ENCODE measurements at places on chromosomes 2 and 18.

GRCh38 chr2:53452957-53453748 is 314.5 kb upstream of the CHAC2 start:
- DNase-seq = no peak

- no peak for DNase-seq
Observed at GRCh38 chr2:220785178-220785577, 786.9 kb downstream of the EPHA4 start.

GRCh38 chr18:39007031-39007902 is 1441.7 kb upstream of the CELF4 start:
- DNase-seq = no peak

GRCh38 chr2:3575534-3576262 is 638 bp downstream of the RPS7 start:
- no peak for DNase-seq

DNA sequence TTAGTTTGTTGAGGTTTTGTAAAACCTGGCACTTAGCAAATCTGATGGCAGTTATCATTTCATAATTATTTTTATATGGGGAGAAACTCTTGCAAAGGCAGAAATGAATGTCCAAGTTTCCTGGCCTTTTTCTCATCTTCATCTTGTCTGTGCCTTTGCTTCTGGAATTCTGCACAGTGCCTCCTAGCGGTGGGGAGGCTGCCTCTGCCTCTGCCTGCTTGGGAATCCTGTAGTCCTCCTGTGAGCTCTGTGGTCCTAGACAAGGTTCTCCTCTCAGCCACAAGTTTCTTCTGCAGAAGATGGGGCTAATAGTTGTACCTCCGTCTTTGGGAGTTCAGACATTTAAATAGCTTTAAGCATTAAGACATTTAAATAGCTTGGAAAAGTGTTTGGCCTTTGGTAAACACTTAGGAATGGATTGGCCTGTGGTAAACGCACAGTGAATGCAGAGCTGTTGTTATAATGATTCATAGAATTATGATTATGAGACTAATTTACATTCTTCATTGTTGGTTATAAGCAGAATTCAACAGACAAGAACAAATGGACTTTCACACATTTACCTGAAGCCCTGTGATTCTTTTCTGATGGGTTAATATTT is 101.2 kb downstream of the ZNF236 start:
- peak; percentile 28 for DNase-seq

GRCh38 chr2:26461601-26462023 is 16.3 kb downstream of the OTOF start:
- no peak for DNase-seq

DNA sequence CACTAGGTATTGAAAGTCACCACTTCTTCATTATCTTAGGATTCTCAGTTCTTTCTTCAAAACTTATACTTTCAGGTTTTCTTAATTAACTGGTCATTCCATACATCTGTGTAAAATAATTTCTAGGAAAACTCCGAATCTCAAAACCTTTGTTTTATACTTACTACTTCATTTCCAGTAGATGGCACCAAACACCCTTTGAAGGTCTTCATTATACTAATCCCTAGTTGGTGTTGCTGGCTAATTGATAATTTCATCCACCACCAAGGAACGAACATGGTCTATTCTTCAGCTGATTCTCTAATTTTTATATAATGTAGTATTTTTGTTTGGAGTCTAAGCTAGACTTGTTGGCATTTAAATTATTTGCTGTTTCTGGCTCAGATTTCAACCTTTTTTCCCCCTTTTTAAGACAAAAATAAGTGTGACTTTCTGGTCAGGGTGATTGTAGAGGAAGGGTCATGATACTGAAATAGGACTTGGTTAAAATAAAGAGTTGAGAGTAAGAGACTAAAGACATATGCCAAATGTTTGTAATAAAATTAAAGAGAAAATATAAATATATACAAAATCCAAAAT is 2.8 kb upstream of the MXD1 start:
- peak; percentile 56 for DNase-seq

GRCh38 chr2:207078186-207078798 is 87.5 kb downstream of the KLF7 start:
- no peak for DNase-seq

DNA sequence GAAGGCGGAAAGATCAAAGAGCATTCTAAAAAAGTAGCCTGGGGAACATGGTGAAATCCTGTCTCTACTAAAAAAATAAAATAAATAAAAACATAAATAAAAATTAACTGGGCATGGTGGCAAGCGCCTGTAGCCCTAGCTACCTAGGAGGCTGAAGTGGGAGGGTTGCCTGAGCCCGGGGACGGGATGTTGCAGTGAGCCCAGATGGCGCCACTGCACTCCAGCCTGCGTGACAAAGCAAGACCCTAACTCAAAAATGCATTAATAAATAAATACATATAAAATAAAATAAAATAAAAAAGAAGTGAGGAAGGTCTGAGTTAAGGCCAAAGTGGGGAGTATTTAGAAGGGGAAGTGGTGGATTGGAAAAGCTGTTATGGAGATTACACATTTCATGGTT is 1.3 kb upstream of the PSMD14 start:
- DNase-seq = no peak

- DNase-seq = no peak
Observed at GRCh38 chr2:226467221-226467620, 332.4 kb downstream of the IRS1 start.

DNA sequence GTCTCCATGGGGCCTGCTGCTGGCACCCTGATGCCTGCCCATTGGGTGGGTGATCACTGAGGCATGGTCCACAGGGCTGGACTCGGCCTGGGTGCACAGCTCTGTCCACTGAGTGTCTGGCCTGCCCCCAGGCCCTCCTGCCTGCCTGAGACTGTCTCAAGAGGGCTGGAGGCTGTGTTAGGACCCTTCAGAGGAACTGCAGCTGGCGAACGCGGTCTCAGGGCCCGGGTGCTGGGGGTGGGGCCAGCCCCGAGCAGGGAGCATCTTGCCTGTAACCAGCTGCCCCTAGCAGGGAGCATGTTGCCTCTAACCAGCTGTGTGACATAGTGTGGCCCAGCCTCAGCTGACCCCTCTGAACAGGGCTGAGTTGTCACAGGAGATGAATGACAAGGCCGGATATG is 50.0 kb downstream of the TWIST2 start:
- no peak for DNase-seq

DNA sequence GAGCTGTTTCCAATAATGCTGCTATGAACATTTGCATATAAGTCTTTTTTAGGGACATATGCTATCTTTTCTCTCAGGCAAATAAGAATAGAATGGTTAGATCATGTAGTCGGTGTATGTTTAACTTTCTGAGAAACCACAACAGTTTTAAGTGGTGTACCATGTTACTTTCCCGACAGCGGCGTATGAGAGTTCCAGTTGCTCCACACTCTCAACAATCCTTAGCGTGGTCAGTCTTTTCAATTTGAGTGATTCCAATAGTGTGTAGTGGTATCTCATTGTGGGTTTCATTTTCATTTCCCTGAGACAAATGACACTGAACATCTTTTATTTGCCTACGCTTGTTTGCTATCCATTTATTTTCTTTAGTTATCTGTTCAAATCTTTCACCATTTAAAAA is 149.5 kb downstream of the ACOXL start:
- no peak for DNase-seq

DNA sequence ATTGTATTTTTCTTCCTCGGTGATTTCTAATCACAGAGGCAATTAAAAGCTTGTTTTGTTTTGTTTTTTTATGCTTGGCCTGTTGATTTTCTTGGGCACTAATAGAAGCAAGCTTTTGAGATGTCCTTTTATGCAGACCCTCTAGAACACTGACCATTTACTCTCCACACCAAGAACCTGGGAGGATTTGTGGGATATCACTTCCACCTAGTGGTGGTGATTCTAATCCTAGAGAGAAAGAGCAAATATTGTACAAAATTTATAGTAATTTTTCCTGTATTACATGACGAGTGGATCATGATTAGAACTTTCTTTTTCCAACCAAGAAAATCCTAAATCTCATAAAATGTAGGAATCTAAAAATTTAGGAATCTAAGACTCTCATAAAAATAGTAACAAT is 23.4 kb downstream of the NEMP2 start:
- no peak for DNase-seq

- no peak for DNase-seq
Observed at GRCh38 chr18:33446604-33447003, 6.1 kb upstream of the CCDC178 start.

DNA sequence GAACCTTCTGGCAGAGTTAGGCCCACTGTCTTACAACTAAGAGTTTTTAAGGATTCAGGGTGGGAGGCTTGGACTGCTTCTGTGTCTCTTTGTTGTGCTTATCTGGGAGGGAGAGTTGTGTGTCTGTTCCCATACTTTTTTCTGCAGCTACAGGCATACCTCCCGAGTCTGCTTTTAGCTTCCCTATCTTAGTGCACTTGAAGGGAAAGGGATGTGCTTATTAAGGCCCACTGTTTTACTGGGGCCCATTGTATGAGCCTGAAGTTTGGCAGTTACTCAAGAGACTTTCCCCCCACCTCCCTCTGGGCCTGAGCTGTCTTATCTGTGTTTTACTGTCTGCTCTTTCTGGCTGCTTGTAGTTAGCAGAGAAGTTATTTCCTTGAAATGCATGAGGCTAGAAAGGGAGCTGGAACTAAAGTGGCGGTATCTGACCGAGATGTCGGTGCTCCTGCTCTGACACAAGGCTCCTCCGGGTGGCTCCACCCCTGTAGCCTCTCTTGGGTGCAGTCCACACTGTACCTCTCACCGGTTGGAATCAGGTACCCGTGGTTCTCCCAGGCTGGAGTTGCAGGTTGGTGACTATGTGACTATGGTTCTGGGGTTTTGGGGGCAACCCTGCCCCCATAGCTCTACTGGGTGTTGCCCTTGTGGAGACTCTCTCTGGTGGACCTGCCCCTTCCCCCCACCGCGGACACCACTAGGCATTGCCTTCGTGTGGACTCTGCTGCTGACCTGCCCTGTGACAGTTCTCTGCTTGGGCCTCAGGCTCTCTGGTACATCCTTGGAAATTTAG is 12.9 kb downstream of the UBR3 start:
- DNase-seq = no peak

- DNase-seq = no peak
Observed at GRCh38 chr2:54406031-54406430, 50.1 kb upstream of the SPTBN1 start.

- no peak for DNase-seq
Observed at GRCh38 chr2:46574457-46575355, 95.3 kb downstream of the TMEM247 start.

DNA sequence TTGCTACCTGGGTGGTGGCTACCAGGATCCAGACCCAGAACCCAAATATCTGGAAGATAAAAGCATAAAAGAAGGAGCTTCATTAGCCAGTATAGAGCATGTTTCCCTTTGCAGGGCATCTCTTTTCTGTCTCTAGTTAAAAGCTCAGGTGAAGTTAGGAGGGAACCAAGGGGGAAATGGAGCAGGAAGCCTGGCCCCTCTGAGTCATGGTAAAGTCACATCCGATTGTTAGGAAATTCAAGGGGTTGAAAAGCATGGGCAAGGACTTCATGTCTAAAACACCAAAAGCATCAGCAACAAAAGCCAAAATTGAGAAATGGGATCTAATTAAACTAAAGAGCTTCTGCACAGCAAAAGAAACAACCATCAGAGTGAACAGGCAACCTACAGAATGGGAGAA is 126.9 kb downstream of the RPIA start:
- DNase-seq = no peak

- no peak for DNase-seq
Observed at GRCh38 chr18:74142252-74142651, 5.4 kb downstream of the FBXO15 start.

GRCh38 chr2:168501466-168502065 is 45.5 kb downstream of the CERS6 start:
- DNase-seq = no peak

- DNase-seq = no peak
Observed at GRCh38 chr2:233846387-233847247, 7.7 kb downstream of the HJURP start.

DNA sequence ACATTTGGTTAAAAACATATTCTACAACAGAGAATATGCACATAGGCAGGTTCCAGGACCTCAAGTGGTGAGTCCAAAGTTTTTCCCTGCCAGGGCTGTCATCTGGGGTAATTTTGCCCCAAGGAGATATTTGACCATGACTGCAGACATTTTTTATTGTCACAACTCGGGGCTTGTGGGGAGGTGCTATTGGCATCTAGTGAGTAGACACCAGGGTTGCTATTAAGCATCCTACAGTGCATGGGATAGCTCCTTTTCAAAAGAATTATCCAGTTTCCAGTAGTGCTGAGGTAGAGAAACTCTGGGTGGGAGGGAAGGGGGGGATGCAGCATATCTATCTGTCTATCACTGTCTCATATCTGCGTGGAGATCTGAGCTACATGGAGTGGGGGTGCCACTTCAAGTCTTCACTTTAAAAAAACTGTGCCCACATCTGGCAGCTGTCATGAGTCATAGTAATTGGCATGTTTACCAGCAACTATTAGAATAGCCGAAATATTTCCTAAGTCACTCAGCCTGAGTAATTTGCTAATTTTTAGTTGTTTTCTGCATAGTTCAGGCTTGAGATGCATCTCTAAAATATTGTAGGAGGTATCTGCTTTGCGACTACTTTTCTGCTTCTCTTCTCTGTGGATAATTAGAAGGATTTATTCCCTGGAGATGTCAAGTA is 254.0 kb upstream of the RBMS1 start:
- DNase-seq = no peak

DNA sequence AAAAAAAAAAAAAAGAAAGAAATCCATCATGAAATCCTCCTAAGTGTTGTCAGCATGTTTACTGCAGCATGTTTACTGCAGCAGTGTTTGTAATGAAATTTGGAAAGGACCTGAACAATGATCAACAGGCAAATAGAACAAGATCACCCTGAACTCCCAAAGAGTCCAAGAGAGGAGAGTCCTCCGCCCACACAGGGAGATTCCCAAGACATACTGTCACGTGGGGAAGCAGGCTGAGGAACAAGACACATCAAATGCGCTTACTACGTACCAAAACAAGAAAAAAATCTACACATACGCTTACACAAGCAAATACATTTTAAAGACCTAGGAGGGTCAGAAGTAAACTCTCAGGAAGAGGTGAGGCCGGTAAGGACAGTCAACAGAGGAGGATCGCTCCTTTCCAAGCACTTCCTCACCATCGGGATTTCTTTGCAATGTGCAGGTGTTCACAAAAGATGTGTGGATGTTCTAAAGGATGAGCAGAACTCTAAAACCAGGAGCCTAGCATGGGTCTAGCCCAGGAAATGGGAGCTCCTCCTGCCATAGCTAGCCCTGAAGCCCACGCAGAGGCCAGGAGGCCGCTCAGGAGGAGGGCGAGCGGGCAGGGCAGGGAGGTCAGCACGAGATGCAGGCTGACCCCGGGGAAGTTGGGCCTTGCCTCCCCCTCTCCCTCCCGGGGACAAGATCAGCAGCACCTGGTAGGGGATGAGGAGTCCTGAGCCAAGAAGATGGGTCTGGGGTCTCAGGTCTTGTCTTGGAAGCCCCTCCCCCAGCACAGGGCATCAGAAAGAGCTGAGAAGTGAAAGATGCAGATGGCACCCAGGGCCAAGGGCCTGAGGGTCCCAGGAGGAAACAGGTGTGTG is 66.4 kb downstream of the ZNF516 start:
- DNase-seq = no peak

- no peak for DNase-seq
Observed at GRCh38 chr2:239440511-239440959, 39.7 kb upstream of the HDAC4 start.

DNA sequence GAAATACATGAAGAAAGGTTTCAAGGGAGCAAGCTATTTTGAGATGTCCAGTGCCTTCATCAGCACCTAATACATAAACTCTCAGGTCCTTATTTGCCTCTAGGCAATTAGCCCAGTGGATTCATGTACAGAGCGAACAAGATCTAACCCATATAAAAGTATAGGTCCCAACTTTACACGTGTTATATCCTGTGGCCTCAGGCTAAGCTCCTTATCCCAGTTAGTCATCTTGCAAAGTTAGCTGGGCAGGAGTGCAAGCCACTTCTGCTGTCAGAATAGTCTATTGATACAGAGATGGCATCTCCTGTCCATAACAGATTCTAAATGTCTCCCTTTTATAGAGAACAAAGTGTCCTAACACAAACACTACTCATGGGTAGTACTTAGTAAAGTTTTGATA is 203.9 kb upstream of the PIK3C3 start:
- DNase-seq = no peak

Measured in NCI-H460 (cell line).